ENCODE measurements at places on chromosomes 5 and 9.

GRCh38 chr9:2583308-2584013 lies 38.1 kb upstream of the VLDLR start:
- DNase-seq: no peak

DNA sequence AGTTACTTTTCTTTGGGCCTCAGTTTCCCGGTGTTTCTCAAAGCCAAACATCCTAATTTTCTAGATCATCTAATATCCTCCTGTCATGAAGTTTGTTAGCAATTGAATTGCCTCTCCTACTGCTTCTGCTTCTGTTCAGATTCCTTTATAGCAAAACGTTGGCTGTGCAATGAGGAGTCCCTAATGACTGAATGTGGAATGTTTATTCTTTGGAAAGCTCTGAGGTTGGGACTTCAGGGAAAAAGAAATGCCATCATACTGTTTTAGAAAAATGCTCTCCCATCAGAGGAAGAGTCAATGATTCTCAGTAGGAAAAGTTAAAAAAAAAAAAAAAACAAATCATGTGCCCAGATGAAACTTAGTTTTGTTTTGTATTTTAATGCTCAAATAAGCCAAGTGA lies 268.7 kb upstream of the PAPPA start:
- DNase-seq: no peak

DNA sequence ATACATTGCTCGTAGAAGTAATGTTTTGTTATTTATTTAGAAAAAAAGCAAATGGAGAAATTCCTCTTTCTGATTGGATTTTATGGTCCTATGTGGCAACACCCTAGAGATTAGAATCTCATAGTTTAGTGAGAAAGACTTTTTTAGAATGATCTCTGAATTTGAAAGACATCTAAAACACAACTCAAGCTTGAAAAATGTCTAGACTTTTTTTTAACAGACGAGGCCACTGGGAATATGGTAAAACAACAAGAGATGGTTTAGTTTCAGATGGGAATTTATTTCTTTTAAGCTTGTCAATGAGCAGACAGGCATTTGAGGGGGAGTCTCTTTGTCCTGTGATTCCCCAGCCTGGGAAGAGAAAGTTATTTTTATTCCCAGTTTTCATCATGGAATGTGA lies 122.1 kb downstream of the NTRK2 start:
- no peak for DNase-seq

GRCh38 chr9:70069704-70070103 lies 26.1 kb downstream of the MAMDC2 start:
- DNase-seq: no peak

DNA sequence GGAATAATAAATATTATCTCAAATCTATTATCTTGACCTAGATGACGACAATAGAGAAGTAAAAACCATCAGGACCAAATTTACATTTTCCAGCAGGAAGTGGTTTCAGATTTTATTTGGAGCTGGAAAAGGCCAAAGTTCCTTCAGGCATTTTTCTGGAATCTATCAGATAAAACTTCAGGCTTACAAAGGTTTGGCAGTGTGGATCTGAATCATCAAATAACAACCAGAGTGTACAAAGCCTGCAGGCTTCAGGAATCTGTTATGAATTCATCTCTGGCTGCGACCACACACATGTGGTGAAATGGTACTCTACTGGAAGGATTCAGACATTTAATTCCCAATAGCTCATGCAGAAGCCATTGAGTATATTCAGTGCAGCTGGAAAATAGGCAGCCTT lies 726.4 kb upstream of the GRAMD2B start:
- no peak for DNase-seq

- DNase-seq: no peak
Measured at GRCh38 chr5:142432961-142433360, 108.1 kb upstream of the SPRY4 start.

GRCh38 chr5:99936911-99937310 lies 598.3 kb upstream of the FAM174A start:
- DNase-seq: no peak

GRCh38 chr5:178068293-178068692 lies 45.0 kb upstream of the N4BP3 start:
- DNase-seq: no peak

DNA sequence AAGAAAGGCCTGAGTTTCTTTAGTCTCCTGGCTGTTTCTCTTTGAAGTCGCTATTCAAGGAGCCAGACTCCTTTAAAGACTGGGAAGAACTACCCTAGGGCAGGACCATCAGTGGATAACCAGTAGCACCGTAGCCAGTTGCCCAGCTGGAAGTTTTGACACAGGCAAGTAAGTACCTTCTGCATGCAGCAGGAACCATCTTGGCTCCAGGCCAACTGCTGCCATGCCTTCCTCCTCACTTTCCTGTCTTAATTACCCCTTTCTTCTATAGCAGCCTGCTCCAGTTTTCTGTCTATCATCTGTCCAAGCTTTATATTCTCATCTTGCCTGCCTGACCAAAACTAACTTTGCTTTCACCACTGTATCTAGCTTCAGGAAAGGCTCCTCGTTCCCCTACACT lies 149.7 kb upstream of the SV2C start:
- peak; percentile 68 for DNase-seq
